Esophagus squamous epithelium (tissue), 5 donors: ENCODE measurements at places on chromosomes 13 and 19.
A peak's percentile ranks its signal among the peaks of the same experiment; 100 is the strongest.

DNA sequence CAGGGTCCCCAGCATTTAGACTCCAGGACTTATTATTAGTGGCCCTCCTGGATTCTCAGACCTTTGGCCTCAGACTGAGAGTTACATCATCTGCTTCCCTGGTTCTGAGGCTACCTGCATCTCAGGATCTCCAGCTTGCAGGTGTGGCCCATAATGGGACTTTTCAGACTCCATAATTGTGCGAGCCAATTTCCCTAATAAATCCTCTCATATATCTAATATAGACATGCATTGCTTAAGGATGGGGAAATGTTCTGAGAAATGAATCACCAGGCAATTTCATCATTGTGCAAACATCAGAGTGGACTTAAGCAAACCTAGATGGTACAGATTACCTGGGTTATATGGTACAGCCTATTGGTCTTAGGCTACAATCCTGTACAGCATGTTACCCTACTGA lies 116.5 kb upstream of the FBXL3 start:
- no peak for DNase-seq

GRCh38 chr19:3190921-3191805 lies 5.4 kb downstream of the NCLN start:
- DNase-seq, result no peak

DNA sequence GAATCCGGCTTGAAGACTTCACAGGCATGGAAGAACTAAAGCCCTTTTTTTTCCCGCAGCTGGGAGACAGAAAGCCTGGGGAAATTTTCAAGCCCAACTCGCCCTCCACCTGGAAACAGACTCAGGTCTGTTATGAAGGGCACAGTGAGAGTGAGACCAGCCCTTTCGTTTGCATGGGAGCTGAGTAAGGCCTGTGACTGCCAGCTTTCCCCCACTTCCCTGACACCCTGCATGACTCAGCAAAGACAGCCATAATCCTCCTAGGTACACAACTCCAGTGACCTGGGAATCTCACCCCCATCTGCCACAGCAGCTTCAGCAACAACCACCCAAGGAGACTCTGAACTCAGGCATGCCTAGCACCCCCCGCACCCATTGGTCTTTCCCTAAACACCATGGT lies 87.6 kb upstream of the ZNF91 start:
- DNase-seq, result no peak

- no peak for DNase-seq
Measured at GRCh38 chr13:28819046-28819730, 951 bp upstream of the MTUS2 start.

DNA sequence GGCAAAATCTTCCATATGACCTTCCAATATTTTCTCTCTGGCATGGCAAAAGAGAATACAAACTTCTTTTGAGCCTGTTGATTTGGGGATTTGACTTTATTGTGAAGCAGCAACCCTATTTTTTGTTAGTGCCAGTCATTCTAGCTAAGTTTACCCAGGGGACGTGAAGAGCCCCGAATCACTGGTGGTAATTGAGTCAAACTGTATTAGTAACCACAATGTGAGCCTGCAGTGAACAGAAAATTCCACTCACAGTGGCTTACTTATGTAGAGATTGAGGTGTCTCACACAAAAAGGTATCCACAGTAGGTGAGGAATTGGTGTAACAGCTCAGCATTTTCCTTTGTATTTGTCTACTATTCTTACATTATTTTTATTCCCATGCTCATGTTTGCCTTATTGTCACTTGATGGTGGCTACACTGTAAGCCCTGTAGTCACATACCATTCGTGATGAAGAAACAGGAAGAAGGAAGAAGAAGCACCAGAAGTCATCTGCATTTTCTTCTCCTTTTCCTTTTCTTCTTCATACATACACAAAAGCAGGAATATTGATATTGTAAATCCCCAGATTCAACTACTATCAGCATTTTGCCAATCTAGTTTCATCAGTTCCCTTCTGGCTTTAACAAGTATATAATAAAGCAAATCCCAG lies 33.3 kb upstream of the MYCBP2 start:
- DNase-seq, result no peak

GRCh38 chr13:43023289-43023963 lies at the start of gene DNAJC15:
DNAJC15 (plus strand) TSS chr13:43023586; CDS start chr13:43023627, 41 bp downstream.
- peak; percentile 27 for DNase-seq

DNA sequence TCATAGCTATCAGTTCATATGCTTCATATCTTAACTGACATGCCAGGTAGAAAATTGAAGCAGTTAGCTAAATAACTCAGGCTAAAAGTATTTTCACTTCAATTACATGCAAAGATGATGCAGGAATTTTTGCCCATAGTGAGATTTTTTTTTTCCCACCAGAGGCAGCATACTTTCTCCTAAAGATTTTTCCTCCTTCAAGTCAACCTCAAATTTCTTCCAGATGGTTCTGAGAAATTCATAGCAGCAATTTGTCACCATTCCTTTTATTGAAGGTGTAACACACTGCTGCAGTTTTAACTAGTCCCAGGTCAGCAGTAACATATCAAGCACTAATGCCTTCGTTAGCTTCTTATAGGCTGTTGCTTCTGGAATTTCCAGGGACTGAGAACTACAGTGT lies 141.9 kb downstream of the SUCLA2 start:
- no peak for DNase-seq

- DNase-seq, result no peak
Measured at GRCh38 chr19:5485286-5485636, 30.0 kb downstream of the ZNRF4 start.

GRCh38 chr13:104944176-104944575 lies 1591.3 kb downstream of the EFNB2 start:
- no peak for DNase-seq

DNA sequence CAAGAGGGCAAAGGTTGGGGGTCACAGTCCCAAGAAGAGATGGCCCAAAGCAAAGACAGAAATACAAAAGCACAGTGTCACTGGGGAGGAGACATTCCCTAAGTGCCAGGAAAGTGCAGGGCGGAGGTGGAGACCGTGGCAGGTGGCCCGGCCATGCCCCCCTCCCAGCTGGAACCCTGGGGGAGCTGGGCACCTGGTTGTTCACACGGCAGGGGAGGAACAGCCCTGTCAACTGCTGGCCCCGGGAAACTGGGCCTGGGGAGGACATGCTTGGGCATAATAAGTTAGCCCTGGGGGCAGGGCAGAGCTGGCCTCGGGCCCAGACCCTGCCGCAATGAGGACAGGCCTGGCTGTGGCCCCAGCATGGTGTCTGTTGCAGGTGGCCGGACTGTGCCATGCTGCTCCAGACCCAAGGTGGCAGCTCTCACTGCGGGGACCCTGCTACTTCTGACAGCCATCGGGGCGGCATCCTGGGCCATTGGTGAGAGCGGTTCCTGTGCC lies 7.4 kb downstream of the HPN start:
- no peak for DNase-seq

DNA sequence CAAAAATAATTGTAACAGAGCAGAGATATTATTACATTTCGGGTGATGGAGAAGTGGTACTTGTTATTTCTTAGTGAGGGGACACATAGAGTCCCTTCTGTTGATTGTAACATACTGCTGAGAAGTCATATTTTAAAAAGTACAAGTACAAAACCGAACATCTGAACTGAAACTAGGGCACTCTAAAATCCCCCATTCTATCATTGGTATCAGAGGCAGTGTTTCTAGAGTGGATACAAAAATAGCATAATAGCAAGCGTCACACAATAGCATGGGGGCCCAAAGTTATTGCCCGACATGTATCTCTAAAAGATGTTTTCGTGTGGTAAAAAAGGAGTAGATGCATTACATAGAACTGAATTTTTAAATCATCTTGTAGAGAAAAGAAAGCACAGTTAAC lies 502.1 kb upstream of the SLC10A2 start:
- DNase-seq, result no peak

DNA sequence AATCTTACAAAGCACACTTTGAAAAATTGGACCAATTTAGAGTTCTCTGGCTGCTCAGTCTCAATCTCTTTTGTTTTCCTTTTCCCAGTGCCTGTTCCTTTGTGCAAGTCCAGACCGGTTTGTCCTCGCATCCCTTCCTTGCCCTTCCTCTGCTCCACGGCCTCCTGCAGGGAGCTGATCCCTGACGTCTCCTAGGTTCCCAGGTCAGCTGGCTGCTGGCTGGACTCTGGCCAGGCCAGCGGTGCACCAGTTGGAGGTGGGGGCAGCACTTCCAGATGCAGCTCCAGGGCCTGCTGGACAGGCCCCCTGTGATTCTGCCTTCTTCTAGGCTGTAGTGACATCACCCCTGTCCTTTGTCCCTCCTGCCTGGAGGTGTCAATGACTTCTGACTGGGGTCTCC lies 44.0 kb upstream of the KPNA3 start:
- DNase-seq, result no peak

GRCh38 chr19:46907880-46908279 lies 47.1 kb downstream of the ARHGAP35 start:
- no peak for DNase-seq

DNA sequence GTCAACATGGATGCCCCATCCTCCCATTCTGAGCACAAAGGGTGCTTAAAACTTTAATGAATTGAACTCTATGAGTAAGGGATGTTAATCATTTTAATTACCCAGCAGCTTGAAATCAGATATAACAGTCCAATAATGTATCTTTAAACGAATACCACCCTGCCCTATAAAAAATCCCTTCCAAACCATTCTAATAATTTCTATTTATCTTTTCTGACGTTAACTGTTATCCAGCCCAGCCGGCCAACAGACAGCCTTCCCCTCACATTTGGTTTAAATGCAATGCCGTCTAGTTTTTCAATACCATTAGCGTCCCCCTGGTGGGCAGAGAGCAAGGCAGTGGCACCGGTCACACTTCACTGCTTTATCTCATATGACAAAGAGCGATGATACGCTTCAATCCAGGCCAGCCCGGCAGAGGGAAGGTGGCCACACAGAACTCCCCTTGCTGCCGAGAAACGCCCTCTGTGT lies 402.2 kb upstream of the ZNF507 start:
- no peak for DNase-seq

GRCh38 chr19:16326401-16327168 lies 2.0 kb downstream of the KLF2 start:
- no peak for DNase-seq

DNA sequence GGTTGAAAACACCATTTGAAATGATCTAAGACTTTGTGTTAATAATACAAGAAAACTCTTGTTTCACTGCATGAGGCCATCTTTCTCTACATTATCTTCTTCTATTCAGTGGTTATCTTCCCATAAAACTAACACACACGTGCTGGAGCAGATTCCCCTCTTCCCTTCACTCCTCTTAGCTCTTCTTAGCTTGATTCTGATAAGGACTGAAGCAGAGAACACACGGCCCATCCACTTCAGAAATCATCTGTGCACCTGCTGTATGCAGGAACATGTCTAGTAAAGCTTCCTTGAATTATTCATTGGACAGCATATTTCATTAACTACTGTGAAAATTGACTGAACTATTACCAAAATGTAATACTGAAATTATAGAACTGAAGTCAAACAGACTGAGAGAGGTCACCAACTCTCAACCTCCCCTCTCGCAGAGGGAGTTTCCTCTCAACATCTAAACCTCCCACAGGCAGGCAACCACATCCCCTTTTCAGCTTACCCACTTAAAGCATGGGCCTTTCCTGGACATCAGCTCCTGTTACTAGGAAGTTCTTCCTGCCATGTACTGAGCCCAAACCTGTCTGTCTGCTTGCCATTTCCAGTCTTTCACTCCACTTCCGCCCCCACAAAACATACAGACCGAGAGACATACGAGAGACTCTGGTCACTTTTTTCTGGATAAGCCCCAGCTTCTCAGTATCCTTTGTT lies 113.9 kb downstream of the CRYL1 start:
- no peak for DNase-seq

DNA sequence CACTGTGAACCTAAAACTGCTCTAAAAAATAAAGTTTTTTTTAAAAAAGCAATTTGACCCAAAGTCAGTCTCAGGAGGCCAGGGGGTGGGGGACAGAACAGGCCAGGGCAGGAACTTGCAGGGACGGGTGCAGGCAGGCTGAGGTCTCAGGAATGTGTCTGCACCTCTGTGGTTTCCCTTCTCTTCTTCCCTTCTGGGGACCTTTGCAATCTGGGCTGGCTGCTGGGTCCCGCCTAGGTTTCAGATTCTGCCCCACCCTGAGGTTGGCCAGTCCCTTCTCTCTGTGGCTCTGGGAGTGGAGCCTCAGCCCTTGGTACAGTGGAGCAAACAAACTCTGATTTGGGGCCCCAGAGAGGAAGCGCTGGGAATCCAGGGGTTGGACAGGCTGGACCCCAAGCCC lies 5.3 kb upstream of the F2RL3 start:
- DNase-seq, result no peak

DNA sequence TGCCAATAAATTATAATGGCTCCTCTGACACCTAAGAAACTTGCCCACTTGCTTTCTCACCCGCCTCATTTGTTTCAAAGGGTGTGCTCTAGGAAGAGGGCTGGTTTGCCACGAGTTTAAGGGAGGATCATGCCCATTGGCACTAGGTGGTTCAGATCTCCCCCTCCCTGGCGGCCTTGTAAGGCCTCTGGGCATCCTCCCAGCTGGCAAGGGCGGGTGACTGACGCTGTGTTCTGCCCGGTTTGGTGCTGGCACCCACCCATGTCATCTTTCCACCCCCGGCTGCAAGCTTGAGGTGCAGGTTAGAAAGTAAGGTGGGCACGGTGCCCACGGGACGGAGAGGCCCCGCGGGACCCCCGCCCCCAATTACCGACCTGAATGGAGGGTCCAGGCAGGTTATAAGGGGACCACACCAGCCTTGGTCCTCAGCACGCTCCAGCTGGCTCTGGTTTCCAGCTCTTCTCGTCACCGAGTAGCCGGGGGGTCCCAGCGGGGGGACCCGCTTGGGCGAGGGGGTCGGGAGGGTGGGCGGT lies 90.4 kb downstream of the PTPRS start:
- DNase-seq, result no peak

DNA sequence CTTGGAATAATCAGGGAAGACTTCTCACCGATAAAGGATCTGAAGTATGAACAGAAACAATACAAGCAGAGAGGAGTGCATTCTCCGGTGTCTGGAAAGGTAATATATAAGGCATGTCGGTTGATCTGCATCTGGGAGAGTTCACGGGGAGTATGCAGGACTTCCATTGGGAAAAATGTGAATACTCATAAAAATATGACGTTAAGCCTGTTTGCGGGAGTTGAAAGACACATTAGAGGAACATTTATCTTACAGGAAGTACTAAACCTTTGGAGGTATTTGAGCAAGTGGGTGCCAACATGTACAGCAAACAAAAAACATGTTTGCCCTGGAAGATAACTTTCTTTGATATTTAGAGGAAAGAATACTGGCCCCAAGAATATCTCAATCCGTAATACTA lies 286.8 kb downstream of the SLITRK6 start:
- no peak for DNase-seq

DNA sequence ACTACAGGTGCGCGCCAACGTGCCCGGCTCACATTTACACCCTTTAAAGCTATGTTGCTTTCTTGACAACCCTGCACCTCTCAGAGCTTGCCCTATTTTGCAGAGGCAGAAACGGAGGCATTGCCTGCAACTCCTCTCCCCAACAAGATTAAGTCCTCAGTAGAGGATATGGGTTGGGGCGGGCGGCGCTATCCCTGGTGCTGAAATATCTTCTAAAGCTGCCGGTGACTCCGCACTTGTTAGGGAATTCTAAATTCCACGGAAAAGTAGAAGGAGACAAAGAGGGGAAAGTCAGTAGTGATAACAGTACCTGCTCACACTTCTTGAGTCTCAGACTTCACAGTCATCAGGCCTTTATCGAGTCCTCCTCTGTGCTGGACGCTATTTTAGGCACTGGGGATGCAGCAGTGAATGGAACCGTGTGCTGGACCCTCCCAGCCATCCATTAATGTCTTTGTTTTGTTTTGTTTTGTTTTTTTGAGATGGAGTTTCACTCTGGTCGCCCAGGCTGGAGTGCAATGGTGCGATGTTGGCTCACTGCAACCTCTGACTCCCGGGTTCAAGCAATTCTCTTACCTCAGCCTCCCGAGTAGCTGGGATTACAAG lies 18.0 kb downstream of the SLC5A5 start:
- no peak for DNase-seq

GRCh38 chr19:37905946-37906868 lies at the start of gene WDR87:
WDR87 (minus strand) TSS chr19:37906594; CDS start chr19:37898239, 8,355 bp downstream.
- DNase-seq, result no peak
